ENCODE measurements at places on chromosomes 1 and 21. TPM values are rescaled to one million over a fixed set of nuclear protein-coding genes. Genes with fewer than 3 reads are reported as not detected.

Gene COL16A1
- total RNA-seq: 146 TPM

Gene NOTCH2NLA
- total RNA-seq: 69.7 TPM

Gene HFM1
- not detected for total RNA-seq

Gene TMEM52
- total RNA-seq: 0.67 TPM

Gene RHD
- not detected for total RNA-seq

Gene KRTAP20-1
- not detected for total RNA-seq

Gene SH2D2A
- total RNA-seq: 3.4 TPM

Gene UBE2J2
- 51.4 TPM for total RNA-seq

Gene LCE1F
- 20.7 TPM for total RNA-seq

Gene ZMYND12
- total RNA-seq: not detected

Gene TDRD10
- total RNA-seq: under 0.01 TPM

Gene CD48
- not detected for total RNA-seq

Gene RGS16
- 0.52 TPM for total RNA-seq

Gene TLR5
- total RNA-seq: 1.3 TPM

Gene FABP3
- total RNA-seq: not detected

Gene HPCAL4
- total RNA-seq: under 0.01 TPM

Gene LRRC38
- total RNA-seq: not detected

Gene UMODL1
- total RNA-seq: under 0.01 TPM

Gene KLF17
- total RNA-seq: not detected

Measured in mammary epithelial cell (primary cell).